ENCODE measurements at places on chromosomes 6 and 20.

- DNase-seq, result peak; percentile 34
Measured at GRCh38 chr20:46108435-46108841, 9.7 kb upstream of the CD40 start.

GRCh38 chr6:66985816-66986215, 1278.8 kb upstream of the EYS start:
- DNase-seq, result no peak

DNA sequence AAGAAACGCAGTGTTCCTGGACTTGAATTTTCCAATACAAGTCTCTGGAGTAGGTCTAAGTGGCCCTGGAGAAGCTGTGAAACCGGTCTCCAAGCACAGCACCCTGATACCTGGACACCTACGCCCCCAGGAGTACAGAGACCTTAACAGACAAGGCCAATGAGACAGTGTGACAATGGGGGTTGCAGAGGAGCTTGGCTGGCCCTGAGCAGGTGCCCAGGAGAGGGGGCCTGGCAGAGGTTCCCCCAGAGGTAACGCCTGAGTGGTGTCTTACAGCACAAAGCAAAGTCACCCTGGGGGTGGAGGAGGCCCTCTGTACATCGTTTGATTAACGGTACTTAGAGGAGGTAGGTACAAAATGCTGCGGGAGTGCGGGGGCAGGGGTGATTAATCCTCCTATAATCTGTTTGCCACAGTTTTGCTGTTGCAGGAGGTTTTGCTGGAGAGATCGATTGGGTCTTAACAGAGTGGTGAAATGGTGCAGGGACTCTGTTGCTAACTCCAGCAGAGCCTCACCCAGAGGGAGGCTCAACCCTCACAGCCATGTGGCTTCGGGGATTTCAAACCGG, 37.3 kb upstream of the APCDD1L start:
- no peak for DNase-seq

DNA sequence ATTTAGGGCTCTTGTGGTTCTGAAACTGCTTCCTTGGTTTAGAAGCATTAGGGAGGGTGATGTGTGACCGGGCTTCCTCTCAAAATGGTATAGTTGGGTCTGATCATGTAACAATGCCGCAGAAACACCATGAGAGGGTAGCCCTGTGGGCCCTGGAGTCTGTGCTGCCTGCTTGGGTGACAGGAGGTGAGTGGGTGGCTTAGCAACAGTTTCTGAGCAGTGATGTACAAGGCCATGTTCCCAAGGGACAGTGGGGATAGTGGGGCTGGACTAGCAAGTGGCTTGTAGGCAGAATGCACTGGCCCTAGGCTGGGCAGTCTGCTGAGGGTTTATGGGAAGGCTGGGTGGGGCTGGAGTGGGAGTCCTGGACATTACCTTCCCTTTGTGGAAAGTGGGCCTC, 106.9 kb upstream of the MYL9 start:
- DNase-seq, result no peak

GRCh38 chr20:31440012-31440659, at the start of gene DEFB123:
Gene DEFB123 (plus strand): TSS chr20:31440632. CDS start chr20:31440699, 67 bp downstream.
- no peak for DNase-seq

GRCh38 chr6:38192487-38192886, 373.0 kb downstream of the ZFAND3 start:
- DNase-seq, result no peak

DNA sequence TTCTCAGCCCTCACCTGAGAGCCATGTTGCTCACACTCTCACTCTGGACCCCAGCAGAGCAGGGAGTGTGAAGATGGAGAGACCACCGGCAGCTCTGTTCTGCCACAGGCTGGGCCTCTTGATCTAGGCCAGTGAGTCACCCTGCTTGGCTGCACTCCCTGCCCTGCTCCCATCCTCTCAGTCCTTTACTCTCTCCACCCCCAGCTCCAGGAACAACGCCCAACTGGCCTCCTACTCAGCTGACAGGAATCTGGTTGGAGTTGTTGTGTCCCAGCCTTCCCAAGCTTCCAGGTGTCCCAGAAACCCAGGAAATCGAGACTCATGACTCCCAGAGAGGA, at the start of gene PSORS1C1:
PSORS1C1 (plus strand) TSS at position 260 of the 338 bp plus-strand sequence. CDS start 14,833 bp downstream, outside the sequence.
- no peak for DNase-seq

DNA sequence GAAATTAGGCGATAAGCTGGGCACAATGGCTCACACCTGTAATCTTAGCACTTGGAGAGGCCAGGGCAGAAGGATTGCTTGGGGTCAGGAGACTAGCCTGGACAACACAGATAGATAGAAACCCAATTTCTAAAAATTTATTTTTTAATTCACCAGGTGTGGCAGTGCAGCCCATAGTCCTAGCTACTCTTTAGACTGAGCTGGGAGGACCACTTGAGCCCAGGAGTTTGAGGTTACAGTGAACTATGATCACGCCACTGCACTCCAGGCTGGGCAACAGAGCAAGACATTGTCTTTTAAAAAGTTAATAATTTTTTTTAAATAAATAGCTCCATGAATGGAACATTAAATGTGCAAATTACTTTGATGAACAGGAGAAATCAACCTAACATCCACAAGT, 8.2 kb downstream of the ZNF318 start:
- no peak for DNase-seq

GRCh38 chr20:63014287-63014686, 7.5 kb upstream of the BHLHE23 start:
- DNase-seq, result no peak

DNA sequence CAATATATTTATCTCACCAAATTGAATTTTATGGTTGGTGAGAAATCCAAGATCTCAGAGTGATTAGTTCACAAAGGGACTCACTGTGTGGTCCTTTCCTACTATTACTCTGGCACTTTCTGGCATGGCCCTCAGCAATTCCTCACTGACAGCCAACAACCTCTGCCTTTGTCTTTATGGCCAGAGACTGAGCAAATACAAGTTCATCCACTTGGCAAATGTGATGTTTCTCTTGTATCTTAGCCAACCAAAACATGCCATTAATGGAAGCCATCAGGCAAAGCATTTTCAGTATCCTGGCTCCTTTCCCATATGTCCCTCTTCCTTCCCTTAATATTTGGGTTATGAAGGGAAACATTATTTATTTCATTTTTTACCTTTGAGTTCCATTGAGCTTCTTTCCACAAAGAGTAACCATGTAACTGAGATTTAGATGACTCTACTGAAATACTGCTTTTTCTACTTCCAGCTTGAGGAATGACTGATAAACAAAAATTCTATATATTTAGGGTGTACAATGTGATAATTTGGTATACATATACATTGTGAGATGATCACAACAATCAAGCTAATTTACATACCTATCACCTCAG, 30.8 kb upstream of the SMLR1 start:
- DNase-seq, result no peak

GRCh38 chr6:110482774-110483400, 6.5 kb upstream of the SLC22A16 start:
- no peak for DNase-seq

GRCh38 chr20:17524560-17524959, 6.6 kb downstream of the BFSP1 start:
- no peak for DNase-seq

DNA sequence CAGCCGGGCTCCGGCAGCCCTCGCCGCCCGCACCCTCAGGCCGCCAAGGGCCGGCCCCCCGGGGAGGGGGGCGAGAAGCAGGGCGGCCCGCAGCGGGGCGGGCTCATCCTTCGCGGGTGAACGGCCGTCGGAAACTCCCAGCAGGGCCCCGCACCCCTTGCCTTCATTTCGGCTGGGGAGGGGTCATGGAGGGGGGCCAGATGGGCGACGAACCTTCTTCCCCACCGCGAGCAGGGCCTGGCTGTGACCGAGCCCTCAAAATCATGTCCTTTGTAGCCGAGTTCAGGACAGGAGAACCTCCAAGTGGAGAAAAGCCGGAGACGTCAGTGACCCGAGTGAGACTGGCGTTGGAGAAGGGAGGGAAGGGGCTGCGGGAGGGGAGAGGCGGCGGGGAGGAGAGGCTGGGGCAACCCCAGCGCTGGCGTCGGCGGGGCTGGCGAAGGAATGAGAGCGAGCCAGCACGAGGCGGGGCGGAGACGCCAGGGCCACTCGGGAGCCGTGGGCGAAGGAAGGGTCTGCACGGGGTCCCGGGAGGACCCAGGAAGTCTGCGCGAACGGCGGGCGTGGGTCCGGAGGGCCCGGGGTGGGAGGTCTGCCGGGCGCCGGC, 571 bp upstream of the FOXC1 start:
- no peak for DNase-seq

DNA sequence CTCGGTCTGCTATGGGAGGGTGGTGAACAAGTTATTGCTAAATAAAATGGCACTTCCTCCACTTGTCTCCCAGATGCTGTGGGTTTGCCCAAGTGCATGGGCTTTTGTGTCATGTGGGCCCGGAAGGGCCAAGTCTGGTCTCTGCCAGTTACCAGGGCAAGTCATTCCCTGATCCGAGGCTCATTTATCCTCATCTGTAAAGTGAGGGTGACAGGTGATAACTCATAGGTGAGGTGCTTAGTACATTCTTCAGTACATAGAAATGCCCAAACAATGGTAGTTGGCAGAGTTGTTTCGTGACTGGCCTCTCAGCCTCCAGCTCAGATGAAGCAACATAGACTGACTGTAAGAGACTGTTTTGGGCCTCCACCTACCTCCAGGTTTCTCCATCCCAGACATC, 2.0 kb upstream of the MUCL3 start:
- DNase-seq, result no peak

DNA sequence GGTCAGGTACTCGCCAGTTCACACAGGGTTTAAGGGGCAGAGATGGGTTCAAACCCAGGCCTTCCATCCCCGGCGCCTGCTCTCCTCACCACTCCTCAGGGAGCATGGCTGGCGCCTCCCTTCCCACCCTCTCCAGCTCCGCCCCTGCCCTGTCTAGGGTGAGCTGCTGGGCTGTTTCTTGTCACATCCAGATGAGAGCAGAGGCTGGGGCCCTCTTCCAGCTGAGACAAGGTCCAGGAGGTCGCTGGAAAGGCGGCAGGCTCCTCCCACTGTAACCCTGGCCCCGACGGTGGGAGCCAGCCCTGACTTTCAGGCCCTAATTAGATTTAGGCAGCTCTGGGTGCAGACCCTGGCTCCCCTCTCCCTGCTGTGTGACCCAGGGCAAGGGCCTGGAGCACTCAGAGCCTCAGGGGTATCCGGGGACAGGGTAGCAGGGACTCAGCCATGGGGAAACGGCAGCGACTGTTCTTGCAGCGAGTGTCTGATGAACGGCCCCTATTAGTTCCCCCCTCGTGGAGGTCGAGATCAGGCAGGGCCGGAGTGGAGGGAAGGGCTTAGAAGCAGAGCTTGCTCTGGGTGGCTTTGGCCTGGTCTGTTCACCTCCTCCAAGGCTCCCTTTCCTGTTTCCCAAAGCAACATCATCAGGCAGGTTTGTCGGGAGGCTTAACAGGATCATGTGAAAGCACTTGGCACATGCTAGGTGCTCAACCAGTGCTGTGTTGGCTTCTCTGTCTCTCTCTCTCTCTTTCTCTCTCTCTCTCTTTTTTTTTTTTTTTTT, 33.4 kb downstream of the SNAI1 start:
- DNase-seq, result no peak

- DNase-seq, result no peak
Measured at GRCh38 chr20:582204-582603, 27.9 kb downstream of the TCF15 start.

DNA sequence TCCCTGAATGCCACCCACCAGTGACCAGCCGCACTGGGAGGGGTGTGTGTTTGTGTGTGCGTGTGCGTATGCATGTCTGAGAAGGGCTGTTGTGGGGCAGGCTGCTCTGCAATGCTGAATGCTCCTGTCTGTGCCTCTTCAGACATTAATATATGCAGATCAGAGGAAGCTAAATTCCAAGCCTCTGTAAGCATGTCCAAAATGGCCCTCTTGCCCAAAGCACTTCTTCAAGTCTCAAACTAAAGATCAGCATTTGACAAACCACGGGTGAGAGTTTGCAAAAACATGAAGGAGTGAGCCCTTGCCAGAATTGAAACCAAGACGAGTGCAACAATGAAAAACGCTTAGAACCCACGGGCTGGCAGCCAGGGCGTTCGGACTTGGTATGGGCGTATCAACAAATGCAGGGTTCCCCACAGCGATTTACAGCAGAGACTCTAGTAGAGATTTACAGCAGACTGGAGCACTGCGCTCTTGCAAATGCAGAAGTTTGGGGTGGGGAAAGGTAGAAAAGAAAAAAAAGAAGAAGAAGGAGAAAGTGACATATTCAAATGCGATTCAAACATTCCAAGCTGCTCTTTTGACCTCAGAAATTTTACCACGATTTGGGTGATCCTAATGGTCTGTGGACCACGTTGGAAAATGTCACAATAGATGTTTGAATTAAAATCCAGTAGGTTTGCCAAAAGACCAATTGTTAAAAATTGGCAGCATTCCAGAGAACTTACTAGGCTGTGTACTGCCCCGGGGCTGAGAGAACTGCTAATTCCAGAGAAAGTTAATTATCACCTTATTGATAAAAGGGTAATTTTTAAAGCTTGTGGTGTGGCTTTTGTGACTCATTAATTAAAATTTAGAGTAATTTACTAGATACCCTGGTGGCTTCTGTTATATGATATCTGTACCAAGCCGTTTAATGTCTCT, 3.5 kb downstream of the SCML4 start:
- peak; percentile 36 for DNase-seq

- no peak for DNase-seq
Measured at GRCh38 chr6:140275725-140276124, 901.3 kb upstream of the CITED2 start.

GRCh38 chr20:55160996-55161395, 685.6 kb downstream of the DOK5 start:
- no peak for DNase-seq

GRCh38 chr6:33654831-33655554, 33.9 kb downstream of the ITPR3 start:
- DNase-seq, result no peak

DNA sequence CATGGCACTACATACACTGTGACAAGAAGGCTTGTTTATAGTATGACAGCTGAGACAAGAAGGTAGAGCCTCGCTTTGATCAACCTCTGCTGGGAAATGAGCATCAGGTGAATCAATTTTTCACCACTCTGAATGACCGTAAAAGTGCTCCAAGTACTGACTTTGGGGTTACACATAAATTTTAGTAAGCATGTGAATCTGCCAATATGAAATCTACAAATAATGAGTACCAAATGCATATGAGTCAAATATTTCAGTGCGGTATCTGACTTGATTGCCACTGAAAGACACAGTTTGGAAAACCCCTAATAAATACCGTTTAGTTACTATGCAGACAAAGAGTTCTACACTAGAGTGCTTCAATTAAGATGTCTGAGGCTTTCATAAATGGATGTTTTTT, 77.8 kb downstream of the ATG5 start:
- DNase-seq, result no peak

DNA sequence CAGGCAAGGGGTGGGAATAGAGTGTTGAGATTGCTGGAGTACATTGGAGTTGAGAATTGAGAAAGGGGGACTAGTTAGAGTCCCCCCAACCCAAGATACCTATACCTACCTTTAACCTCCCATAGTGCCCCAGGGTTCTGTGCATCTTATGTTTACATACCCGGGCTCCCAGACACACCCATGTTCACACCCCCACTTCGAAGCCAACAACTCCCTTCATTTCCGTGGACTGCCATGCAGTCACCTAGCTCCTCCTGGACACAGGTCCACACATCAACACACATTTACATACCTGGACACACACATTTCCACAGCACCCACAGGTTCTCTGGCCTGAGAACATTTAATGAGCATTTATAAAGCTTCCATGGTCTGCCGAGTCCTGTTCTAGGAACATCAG, 5.1 kb downstream of the TMEM63B start:
- DNase-seq, result no peak

- peak; percentile 7 for DNase-seq
Measured at GRCh38 chr6:44925100-44925739, 402.9 kb upstream of the RUNX2 start.

GRCh38 chr6:144947398-144947976, 662.4 kb downstream of the UTRN start:
- DNase-seq, result no peak

- no peak for DNase-seq
Measured at GRCh38 chr6:1110164-1110563, 201.7 kb upstream of the FOXQ1 start.

- DNase-seq, result no peak
Measured at GRCh38 chr6:17206566-17207072, 74.5 kb upstream of the RBM24 start.
